CD8-positive, alpha-beta memory T cell (primary cell): ENCODE measurements at places on chromosomes 2 and 18. TPM values are rescaled to one million over a fixed set of nuclear protein-coding genes. Genes with fewer than 3 reads are reported as not detected.

- H3K27me3 ChIP-seq = no peaks in the 10 kb centered on the region
- H3K4me1 ChIP-seq = no peaks in the 10 kb centered on the region
- H3K27ac ChIP-seq = no peak overlapping the region
- H3K36me3 ChIP-seq = peaks cover 71% of the 10 kb centered on the region
- no peak for DNase-seq
Measured at GRCh38 chr2:98565941-98566340, 42.4 kb downstream of the COA5 start.

- DNase-seq = no peak
- no peaks in the 10 kb centered on the region for H3K36me3 ChIP-seq
- H3K4me1 ChIP-seq = no peaks in the 10 kb centered on the region
- no peak overlapping the region for H3K4me3 ChIP-seq
- H3K27ac ChIP-seq = no peak overlapping the region
Measured at GRCh38 chr2:166417669-166418068, 41.9 kb upstream of the SCN9A start.

GRCh38 chr2:29776406-29776805, 145.0 kb downstream of the ALK start:
- H3K4me3 ChIP-seq = no peak overlapping the region
- H3K27me3 ChIP-seq = no peaks in the 10 kb centered on the region

- no peaks in the 10 kb centered on the region for H3K27me3 ChIP-seq
- no peaks in the 10 kb centered on the region for H3K36me3 ChIP-seq
- no peak overlapping the region for H3K4me3 ChIP-seq
- H3K27ac ChIP-seq = no peak overlapping the region
- H3K4me1 ChIP-seq = no peaks in the 10 kb centered on the region
Measured at GRCh38 chr2:178383718-178384117, 67.3 kb downstream of the PRKRA start.

DNA sequence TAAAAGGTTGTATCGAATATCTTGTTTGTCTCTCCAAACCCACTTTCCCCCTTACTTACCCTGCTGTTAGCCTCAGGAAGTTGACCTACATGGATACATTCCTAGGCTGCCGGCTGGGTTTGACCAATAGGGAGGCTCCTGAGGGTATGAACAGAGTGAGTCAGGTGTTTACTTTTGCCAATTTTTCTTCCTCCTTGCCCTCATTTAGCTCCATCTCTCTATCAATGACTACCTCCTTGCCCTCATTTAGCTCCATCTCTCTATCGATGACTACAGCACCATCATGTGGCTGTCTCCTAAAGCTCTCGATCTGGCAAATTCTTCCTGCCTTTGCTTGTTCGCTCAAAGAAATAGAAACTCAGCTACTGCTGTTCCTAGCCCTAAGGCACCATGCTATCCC, 571.9 kb upstream of the CRIM1 start:
- no peaks in the 10 kb centered on the region for H3K36me3 ChIP-seq
- H3K4me3 ChIP-seq = no peak overlapping the region
- no peak overlapping the region for H3K27ac ChIP-seq
- no peaks in the 10 kb centered on the region for H3K27me3 ChIP-seq

The DTNA gene
- not detected for total RNA-seq

GRCh38 chr2:114119862-114120261, 230.0 kb downstream of the ACTR3 start:
- no peak overlapping the region for H3K4me3 ChIP-seq
- H3K4me1 ChIP-seq = no peaks in the 10 kb centered on the region
- no peaks in the 10 kb centered on the region for H3K27me3 ChIP-seq

GRCh38 chr18:58758046-58758445, 86.8 kb downstream of the MALT1 start:
- no peak for DNase-seq
- no peak overlapping the region for H3K4me3 ChIP-seq
- no peak overlapping the region for H3K27ac ChIP-seq
- no peaks in the 10 kb centered on the region for H3K27me3 ChIP-seq
- H3K36me3 ChIP-seq = no peaks in the 10 kb centered on the region

DNA sequence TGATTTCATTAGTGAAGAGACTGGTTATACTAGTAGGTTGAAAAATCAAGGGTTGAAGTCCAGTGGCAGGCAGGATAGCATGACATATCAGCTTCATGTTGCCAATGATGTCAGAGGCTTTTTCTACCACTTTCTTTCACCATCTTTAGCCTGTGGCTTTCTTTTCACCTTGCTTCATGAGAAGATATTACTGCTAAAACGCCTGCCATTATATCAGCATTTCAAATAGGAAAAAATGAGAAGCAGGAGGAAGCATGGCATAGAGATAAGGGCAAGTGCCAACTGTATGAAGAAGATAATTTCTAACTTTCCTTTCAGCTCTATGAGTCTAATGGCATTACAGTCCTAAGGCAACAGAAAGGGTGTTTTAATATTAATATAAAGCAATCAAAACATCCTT, 270.2 kb upstream of the SYT4 start:
- H3K36me3 ChIP-seq = no peaks in the 10 kb centered on the region
- no peak overlapping the region for H3K27ac ChIP-seq
- DNase-seq = no peak
- no peaks in the 10 kb centered on the region for H3K4me1 ChIP-seq
- no peak overlapping the region for H3K4me3 ChIP-seq
- no peaks in the 10 kb centered on the region for H3K27me3 ChIP-seq

DNA sequence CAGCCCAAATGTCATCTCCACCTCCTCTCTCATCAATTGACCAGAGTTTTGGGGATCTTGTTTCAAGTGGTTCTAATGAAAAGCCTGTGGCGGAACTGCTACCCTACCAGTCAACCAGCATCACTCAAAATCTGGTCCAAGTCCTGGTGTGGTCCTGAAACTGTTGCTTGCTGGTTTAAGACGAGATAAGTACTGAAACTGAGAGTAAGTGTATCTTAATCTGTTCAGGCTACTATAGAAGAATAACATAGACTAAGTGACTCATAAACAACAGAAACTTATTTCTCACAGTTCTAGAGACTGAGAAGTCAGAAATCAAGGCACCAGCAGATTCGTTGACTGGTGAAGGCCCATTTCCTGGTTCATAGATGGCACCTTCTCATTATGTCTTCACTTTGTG, 879 bp upstream of the GALNT5 start:
- H3K27me3 ChIP-seq = no peaks in the 10 kb centered on the region
- DNase-seq = no peak
- no peaks in the 10 kb centered on the region for H3K36me3 ChIP-seq
- peak overlapping the region; percentile 86 for H3K27ac ChIP-seq

DNA sequence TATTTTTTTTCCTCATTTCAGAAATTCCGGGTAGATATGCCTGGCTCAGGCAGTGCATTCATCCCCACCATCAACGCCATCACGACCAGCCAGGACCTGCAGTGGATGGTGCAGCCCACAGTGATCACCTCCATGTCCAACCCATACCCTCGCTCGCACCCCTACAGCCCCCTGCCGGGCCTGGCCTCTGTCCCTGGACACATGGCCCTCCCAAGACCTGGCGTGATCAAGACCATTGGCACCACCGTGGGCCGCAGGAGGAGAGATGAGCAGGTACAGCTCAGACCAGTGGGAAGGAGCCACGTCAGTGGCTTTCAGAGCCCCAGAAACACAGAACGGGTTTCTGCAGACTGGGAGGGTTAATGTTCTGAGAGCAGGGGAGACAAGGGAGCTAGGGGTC, 11.4 kb downstream of the FOSL2 start:
- H3K4me3 ChIP-seq = no peak overlapping the region
- H3K27me3 ChIP-seq = no peaks in the 10 kb centered on the region
- H3K4me1 ChIP-seq = peaks cover 55% of the 10 kb centered on the region
- no peak for DNase-seq
- no peak overlapping the region for H3K27ac ChIP-seq
- H3K36me3 ChIP-seq = peaks cover 7% of the 10 kb centered on the region

DNA sequence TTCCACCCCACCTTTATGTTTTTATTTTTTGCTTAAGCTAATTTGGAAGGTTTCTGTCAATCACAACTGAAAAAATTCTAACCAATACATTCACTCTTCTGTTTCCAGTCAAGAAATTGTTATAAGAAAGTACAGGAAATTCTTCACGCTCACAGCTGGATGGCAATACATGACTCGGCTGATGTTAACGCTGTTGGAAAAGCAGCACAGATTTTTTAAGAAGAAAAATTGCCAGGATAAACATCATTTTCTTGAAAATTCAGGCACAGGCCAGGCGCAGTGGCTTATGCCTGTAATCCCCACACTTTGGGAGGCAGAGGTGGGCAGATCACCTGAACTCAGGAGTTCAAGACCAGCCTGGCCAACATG, 46.1 kb downstream of the STPG4 start:
- no peak overlapping the region for H3K4me3 ChIP-seq
- no peaks in the 10 kb centered on the region for H3K4me1 ChIP-seq
- no peak for DNase-seq
- no peaks in the 10 kb centered on the region for H3K36me3 ChIP-seq
- H3K27ac ChIP-seq = no peak overlapping the region

DNA sequence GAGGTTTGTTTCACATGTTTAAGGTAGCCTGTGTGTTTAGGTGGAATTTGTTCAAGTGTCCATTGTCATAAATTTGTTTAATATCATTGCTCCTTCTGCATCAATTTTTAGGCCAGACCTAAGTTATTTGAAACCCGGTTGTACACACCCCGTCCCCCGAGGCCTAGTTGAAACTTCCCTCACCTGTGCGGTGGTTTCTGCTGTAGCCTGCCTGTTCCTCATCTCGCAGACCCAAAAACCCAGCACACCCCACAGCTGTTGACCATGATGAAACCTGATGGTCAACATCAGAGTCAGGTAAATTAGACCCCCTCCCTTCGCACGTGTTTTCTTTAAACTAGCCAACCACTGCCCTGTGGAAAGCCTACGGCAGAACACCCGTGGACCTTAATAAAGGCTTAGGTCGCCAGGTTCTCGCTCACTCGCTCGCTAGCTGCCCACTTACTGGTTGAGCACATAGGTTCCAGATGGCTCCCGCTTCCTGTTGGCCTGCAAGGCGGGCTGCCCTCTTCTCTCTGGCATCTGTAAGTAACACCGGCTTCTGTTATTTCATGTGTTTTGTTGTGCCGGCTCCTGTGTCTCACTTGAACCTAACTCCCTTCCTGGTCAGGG, 64.4 kb downstream of the EML6 start:
- H3K27me3 ChIP-seq = no peaks in the 10 kb centered on the region
- H3K4me3 ChIP-seq = no peak overlapping the region
- H3K27ac ChIP-seq = no peak overlapping the region
- no peak for DNase-seq

DNA sequence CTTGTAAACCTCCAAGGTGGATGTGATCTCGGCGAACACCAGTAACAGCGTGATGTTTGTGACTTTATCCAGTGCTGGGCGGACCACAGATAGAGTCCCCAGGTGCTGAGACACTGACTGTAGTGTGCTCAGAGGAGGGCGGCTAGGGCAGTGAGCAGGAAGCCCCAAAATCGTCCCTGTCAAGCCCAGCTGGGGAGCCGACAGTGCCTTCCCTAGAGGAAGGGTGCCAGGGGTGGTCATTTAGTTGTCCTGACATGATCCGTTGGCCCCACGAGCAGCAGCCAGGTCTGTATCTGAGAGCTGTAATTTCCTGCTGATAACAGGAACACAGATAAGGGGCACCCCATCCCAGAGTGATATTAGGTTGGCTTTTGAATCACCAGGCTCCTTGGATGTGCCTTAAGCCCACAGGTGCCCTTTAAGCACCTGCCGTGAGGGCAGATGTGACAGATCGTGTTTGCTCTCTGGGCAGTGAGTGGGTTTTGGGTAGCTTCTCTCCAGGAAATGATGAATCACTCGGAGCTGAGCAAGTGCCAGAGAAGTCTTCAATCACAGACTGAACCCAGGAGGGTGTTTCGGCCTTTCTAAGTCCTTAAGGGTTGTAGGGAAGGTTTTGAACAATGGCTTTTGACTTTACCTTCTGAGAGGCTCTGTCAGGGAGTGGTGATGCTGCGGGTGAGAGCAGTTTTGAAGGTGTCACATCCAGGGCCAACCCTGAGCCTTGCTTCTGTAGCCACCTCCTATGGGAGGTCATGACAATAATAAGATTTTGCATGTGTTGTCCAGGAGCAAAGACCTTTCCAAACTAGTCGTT, 7.7 kb downstream of the LPIN1 start:
- H3K36me3 ChIP-seq = no peaks in the 10 kb centered on the region
- H3K4me3 ChIP-seq = peak overlapping the region; percentile 49
- DNase-seq = peak; percentile 47
- no peaks in the 10 kb centered on the region for H3K27me3 ChIP-seq
- H3K27ac ChIP-seq = peak overlapping the region; percentile 71

DNA sequence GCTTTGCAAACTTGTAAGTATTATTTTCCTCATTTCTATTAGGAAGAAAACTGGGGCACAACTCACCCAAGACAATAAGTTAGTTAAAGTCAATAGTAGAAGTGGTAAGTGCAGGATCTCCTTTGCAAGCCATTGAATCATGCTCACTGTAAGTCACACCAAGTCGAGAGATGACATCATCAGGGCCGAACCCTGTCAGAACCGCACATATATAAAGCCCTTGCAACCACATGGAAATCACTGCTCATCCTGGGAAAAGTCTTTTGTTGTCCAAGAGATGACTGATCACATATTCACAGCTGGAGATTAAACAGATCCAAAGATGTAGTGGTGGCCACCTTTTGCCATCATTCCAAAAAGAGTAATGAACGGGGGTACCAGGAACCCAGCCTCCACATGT, 484.8 kb upstream of the ID2 start:
- DNase-seq = no peak
- no peak overlapping the region for H3K27ac ChIP-seq
- H3K4me1 ChIP-seq = no peaks in the 10 kb centered on the region
- no peak overlapping the region for H3K4me3 ChIP-seq
- H3K27me3 ChIP-seq = no peaks in the 10 kb centered on the region
